ENCODE measurements at places on chromosomes 16 and 17.
A peak's percentile ranks its signal among the peaks of the same experiment; 100 is the strongest.

DNA sequence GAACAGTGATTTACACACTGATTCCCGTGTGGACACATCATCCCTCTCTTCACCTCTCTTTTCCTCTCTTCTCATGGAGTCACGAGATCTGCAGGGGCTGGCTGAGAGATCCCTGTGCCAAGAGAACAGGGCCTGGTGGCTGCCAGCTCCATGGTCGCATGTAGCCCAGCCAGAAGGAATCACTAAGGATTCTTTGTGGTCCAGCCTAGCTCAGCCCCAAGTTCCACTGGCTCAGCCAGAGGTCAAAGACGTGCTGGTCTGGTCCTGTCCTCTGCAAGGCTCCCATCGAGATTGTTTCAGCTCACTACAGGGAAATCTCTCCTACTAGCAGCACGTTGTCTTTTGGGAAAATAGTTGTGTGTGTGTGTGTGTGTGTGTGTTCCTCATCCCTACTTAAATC is 66.4 kb downstream of the NDEL1 start:
- no peak for DNase-seq

DNA sequence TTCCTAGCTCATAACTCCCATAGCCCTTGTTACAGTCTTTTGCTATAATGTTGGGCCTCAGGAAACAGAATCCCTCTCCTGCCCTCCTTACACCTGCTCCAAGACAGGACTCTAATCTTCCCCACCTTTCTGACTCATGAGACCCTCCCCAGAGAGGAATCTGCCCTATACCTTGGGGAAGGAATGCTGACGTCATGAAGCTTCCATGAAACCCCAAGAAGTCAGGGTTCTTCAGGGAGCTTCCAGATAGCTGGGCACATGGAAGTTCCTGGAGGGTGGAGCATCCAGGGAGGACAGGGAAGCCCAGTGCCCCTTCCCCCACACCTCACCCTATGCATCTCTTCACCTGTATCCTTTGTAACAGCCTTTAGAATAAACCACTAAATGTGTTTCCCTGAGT is 285.7 kb downstream of the SOX9 start:
- DNase-seq, result no peak

DNA sequence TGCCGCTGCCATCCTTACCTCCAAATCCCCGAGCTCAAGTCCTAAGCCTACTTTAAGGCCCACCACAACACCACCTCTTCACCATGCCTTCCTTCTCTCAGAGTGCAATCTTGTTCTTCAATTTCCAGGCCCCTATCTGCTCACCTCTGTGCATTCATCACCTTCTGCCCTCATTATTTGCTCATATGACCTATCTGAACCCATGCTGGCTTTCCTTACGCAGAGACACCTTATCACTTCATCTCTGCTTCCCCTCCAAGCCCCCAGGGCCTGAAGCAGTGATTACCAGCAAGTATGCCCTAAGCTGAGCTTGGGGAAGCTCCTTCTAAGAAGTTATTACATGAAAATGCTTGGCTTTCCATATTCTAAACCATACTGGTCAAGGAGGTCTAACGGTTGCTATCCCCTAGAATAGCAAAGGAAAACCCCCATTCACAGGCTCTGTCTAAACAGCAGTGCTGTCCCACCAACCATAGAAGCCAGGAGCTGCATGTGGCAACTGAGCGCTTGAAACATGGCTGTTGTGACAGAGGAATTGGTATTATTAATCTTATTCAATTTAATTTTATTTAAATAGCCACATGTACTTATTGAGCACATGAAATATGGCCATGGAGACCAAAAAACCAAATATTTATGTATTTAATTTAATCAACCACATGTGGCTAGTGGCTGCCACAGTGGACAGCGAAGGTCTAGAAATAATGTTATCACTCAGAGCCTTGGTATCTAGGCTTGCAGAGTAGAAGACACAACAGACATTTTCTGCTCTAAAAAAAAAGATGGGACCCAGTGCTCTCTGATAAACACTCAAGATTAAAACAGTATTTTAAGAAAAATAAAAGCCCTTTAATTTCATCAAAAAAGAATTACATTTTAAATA is 13.9 kb downstream of the USP7 start:
- no peak for DNase-seq

DNA sequence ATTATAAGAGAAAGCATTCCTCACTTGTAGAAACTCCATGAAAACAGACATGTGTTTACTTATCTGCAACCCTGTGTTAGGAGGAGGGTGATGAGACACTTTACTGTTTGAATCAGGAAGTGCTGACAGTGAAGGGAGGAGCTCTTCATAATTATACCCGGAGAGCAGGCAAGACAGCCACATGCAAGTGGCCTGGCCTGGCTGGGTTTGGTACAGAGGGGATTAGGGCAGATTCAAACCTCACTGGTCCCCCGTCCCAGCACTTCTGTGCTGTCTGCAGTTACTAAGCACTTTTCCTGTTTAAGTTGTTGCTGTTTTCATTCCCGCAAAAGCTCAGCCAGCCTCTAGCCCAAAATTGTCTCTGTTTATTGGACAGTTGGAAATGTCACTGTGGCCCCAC is 78.5 kb downstream of the WWOX start:
- DNase-seq, result peak; percentile 19

DNA sequence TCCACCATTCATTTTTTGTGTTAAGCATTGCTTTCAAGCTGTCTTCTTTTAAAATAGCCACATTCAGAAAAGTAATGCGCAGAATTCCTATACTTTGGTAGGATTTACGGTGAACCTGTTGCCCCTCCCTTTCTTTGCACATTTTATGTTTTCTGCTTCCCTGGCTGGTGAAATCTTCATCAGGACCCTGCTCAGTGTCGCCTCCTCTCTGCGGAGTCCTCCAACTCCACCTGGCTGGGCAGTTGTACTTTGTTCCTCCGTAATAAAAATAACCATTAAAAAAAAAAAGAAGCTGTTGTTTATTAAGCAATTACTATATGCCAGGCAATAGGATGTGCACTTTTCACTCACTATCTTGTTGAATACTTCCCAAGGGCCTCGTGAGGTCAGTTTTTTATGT is 2.9 kb downstream of the UMOD start:
- no peak for DNase-seq

DNA sequence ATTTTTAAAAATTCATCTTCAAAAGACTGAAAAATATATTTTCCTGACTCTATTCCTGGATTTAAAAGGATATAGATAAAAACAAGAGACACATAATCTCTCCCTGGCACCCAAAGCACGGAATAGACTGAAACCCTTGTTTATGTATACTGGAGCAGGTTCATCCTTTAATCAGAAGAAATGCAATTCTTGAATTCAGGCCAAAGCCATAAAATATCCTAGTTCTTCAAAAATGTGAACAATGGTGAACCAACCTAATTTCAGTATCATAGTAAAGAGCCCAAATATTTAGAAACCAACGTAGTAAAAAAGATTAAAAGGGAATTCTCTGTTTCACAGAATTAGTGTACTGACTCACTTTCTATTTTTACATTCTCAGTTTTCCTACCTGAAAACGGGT is 188.5 kb upstream of the C17orf78 start:
- DNase-seq, result no peak

DNA sequence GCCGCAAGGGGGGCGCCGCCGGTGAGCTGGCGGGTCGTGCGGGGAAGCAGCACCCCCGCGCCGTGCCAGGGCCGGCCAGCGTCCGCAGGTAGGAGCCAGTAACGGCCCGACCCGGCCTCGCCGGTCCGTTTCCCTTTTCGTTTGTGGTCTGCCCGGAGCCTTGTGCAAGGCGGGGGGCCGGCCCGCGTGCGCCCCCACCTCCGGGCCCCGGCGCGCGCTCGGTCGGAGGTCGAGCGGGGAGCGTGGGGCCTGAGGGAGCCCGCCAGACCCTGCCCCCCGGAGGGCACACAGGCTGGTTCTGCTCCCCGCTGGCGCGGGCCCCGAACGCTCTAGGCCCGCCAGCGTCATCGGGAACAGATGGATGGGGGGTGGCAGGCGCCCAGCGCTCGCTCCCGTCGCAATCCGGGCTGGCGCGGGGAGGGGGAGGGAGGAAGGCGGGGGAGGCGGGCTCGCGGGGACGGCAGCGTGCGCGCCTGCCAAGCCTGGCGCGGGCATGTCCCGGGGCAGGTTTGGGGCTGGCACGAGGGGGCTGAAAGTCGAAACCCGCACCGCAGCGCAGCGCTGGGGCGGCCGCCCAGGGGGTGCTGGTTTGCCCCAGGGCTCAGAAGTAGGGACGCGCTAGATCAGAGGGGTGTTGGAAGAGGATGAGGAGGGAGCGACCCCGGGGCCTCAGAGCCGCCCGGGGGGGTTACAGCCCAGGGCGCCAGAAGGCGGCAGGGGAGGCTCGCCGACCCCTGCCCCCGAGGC is 1.5 kb upstream of the GSE1 start:
- DNase-seq, result peak; percentile 66

- DNase-seq, result no peak
These were observed 347.9 kb downstream of the SEC14L1 start for GRCh38 chr17:77488531-77489238.

DNA sequence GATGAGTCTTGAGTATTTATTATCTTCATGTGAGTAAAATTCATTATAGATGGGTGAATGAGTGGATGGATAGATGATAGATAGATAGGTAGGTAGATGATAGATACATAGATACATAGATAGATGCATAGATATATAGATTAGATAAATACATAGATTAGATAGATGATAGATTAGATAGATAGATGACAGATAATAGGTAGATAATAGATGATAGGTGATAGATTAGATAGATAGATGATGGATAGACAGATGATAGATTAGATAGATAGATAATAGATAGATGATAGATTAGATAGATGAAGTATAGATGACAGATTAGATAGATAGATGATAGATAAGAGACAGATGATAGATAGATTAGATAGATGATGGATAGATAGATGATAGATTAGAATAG is 21.8 kb upstream of the WFIKKN2 start:
- no peak for DNase-seq

GRCh38 chr16:87235810-87236515 is 81.2 kb downstream of the C16orf95 start:
- DNase-seq, result peak; percentile 28

DNA sequence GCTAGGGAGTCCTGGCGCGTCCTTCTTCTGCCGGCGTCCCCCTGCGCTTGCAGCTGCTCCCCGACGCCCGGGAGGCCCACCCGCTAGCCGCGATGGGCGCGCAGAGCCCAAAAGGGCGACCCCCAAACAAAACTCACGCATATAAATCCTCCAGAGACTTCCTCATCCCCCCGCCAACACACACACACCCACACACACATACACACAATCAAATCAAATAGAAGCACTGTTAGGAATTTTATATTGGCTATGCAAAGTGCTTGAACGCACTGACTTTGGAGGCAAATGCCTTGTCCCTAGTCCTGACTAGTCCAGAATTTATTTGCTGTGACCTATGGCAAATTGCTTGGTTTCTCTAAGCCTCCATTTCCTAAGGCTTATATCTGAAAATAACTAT is 23.8 kb upstream of the CRYM start:
- no peak for DNase-seq

- DNase-seq, result no peak
These were observed 157.2 kb downstream of the MYO1D start for GRCh38 chr17:32719689-32720088.

- no peak for DNase-seq
These were observed 857 bp downstream of the TMC8 start for GRCh38 chr17:78131172-78132083.

DNA sequence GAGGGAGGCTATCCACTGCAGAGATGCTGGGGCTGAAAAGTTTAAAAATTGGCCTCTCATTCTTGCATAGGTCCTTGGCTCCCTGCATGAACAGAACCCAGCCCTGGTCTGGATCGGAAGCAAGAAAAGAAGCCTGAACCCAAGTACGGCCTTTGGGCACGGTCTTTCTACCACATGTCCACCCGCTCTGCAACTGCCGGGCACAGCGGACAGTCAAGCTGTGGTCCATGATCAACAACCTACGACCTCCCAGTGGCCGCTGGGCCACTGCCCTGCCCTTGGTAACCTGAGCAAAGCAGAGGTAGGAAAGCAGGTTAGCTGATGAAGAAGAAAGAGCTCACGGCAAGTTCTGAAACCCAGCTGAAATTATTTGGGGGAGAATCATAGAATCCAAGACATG is 3.6 kb downstream of the ABCC12 start:
- no peak for DNase-seq

Data from HEK293T (cell line).